ENCODE measurements at places on chromosomes 6 and 20. TPM values are rescaled to one million over a fixed set of nuclear protein-coding genes. Genes with fewer than 3 reads are reported as not detected.

- no peaks in the 10 kb centered on the region for H3K4me1 ChIP-seq
- no peak for DNase-seq
- H3K27me3 ChIP-seq = no peaks in the 10 kb centered on the region
- H3K4me3 ChIP-seq = no peak overlapping the region
- H3K27ac ChIP-seq = no peak overlapping the region
- no peaks in the 10 kb centered on the region for H3K36me3 ChIP-seq
Observed at GRCh38 chr20:32520927-32521203, 64.3 kb downstream of the NOL4L start.

DNA sequence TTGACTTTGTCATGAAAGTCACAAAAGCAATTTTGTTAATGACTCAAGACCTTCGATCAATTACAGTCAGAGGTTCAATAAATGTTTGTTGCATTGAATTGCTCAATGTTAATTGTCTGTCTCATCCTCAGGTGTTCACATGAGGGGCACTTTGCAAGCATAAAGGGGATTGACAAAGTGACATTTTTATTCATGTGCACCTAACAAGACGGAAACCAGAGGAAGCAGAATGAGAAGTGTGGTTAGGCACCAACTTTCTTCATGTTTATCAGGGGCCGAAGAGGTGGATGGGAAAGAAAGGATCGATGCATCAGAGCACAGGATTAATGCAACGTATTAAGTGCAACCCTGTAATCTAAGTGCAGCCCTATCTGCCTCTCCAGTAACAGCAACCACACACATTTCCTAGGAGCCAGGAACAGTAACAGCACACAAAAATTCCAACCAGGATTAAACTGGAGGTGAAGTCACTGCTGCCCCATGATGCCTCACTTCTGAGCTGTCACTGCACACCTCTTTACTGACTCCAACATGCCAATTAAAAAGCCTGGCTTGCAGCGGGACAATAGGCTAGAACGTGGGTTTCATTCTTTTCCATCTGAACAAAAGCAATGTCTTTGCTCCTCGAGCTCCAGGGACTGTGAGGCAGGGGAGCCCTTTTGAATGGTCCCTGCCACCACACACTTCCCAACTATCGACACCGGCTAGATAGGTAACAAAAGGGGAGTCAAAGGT, 262.7 kb downstream of the CD83 start:
- H3K27me3 ChIP-seq = no peaks in the 10 kb centered on the region
- H3K27ac ChIP-seq = peak overlapping the region; percentile 97
- no peak overlapping the region for H3K4me3 ChIP-seq
- no peaks in the 10 kb centered on the region for H3K36me3 ChIP-seq

DNA sequence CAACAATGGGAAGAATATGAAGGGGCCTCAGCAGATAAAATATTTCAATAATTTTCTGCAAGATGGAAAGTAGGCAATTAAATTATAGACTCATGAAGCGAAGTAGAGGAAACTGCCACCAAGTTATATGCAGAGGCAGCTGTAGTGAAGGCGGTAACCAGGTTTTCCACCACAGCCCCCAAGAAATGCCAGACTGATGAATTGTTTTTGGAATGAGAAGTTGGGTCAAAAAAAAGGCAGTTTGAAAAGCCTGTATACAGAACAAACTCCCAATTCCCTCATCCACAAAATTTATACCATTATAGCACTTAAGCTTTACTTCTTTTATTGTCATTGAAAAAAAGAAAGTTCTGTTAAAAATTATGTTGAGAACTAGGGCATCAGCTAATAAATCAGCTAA, 45.3 kb downstream of the ELOVL4 start:
- no peaks in the 10 kb centered on the region for H3K27me3 ChIP-seq
- DNase-seq = no peak
- no peaks in the 10 kb centered on the region for H3K36me3 ChIP-seq
- H3K4me1 ChIP-seq = no peaks in the 10 kb centered on the region

DNA sequence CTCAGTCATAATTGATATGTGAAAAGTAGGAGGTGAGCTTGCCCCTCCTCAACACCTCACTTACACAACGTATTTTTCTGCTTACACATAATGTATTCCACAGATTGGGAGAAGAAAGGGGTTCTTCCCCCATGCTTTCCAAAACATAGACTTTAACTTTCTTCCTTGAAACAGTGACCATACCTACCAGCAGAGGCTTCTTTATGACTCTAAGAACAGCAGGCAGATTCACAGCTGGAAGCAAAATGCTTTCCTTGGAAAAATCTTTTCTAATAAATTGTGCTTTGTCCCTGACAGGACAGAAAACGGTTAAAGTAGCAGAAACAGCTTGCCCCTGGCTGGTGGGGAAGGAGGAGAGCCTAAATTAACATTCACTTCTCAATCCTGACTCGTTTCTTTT, 629.1 kb upstream of the IMPG1 start:
- no peaks in the 10 kb centered on the region for H3K4me1 ChIP-seq
- no peak overlapping the region for H3K4me3 ChIP-seq
- no peak for DNase-seq
- H3K27me3 ChIP-seq = no peaks in the 10 kb centered on the region
- H3K36me3 ChIP-seq = no peaks in the 10 kb centered on the region
- H3K27ac ChIP-seq = no peak overlapping the region

- DNase-seq = no peak
- no peak overlapping the region for H3K4me3 ChIP-seq
Observed at GRCh38 chr6:130970839-130971410, 92.1 kb downstream of the EPB41L2 start.

GRCh38 chr6:136343700-136344099, 54.1 kb upstream of the BCLAF1 start:
- H3K27ac ChIP-seq = no peak overlapping the region
- H3K36me3 ChIP-seq = no peaks in the 10 kb centered on the region
- no peaks in the 10 kb centered on the region for H3K27me3 ChIP-seq

- peaks cover 21% of the 10 kb centered on the region for H3K4me1 ChIP-seq
- H3K36me3 ChIP-seq = no peaks in the 10 kb centered on the region
- H3K27ac ChIP-seq = no peak overlapping the region
- no peaks in the 10 kb centered on the region for H3K27me3 ChIP-seq
- H3K4me3 ChIP-seq = no peak overlapping the region
Observed at GRCh38 chr6:124956018-124956417, 6.2 kb upstream of the RNF217 start.

GRCh38 chr6:38153798-38154345, 334.3 kb downstream of the ZFAND3 start:
- no peak for DNase-seq
- peaks cover 23% of the 10 kb centered on the region for H3K4me1 ChIP-seq
- H3K4me3 ChIP-seq = no peak overlapping the region
- H3K36me3 ChIP-seq = no peaks in the 10 kb centered on the region
- H3K27ac ChIP-seq = no peak overlapping the region
- no peaks in the 10 kb centered on the region for H3K27me3 ChIP-seq

DNA sequence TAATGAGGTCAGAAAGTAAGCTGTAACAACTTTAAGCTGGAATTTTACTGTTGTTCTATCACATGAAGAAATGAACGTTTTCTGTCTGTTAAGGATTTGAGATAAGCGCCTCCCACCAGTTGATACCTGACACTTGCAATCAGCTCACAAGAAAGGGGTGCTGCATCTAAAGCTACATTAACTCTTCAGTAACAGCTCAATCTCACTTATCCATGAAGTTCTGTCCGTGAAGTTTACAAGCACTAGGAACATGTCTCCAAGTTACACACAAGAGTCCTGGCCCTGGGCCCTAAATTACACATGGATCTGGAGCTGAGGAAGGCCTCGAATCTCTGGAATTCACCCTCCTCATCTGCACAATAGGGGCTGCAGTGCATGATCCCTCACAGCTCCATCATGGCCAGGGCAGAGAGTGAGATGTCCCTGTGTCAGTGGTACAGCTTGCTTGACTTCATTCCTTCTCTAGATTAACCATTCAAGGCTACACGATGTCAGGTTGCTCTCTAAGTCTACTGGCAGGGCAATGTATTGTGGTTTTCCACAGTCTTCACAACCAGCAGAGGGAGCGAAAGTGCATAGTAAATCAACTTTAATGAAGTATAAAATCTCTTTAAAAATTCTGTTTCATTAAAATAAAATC, 182.4 kb upstream of the MCHR2 start:
- H3K4me1 ChIP-seq = no peaks in the 10 kb centered on the region
- H3K27me3 ChIP-seq = no peaks in the 10 kb centered on the region
- DNase-seq = peak; percentile 34
- H3K36me3 ChIP-seq = no peaks in the 10 kb centered on the region
- no peak overlapping the region for H3K4me3 ChIP-seq

DNA sequence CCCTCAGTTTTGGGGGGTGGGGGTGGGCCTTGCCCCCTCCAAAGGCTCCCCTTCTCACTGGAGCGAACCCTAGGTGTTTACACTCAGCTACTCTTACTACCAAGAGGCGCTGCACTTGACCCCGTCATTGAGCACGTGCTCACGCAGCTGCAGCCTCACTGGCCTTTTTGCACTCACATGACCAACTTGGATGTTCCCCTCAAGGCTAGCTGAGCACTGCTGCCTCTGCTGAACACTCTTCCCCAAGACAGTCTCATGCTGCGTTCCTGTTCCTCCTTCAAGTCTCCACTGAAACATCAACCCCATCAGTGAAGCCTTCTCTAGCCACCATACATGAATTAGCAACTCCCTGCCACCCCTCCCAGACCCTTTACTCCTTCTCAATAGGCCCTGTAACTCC, 4.0 kb downstream of the SOD2 start:
- DNase-seq = no peak
- H3K4me1 ChIP-seq = peaks cover 9% of the 10 kb centered on the region
- no peak overlapping the region for H3K4me3 ChIP-seq
- no peak overlapping the region for H3K27ac ChIP-seq
- H3K36me3 ChIP-seq = peaks cover 28% of the 10 kb centered on the region

DNA sequence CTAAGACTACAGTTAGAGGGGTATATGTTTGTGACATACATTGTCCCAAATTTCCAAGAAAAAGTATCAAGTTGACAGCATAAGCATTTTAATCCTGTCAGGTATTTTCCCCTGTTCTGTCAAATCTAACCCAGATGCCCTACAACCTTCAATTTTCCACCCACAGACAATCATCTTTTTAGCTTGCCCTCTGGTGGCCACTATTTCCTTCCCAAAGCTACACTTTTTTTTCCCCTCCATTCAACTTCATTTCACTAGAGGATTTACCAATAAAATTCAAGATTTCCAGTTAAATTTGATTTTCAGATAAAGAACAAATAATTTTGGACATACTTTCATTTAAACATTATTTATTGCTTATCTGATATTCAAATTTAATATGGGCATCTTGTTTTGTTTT, 286.6 kb downstream of the TENT5A start:
- no peaks in the 10 kb centered on the region for H3K36me3 ChIP-seq
- H3K27ac ChIP-seq = no peak overlapping the region
- H3K4me1 ChIP-seq = no peaks in the 10 kb centered on the region
- H3K4me3 ChIP-seq = no peak overlapping the region
- H3K27me3 ChIP-seq = no peaks in the 10 kb centered on the region

DNA sequence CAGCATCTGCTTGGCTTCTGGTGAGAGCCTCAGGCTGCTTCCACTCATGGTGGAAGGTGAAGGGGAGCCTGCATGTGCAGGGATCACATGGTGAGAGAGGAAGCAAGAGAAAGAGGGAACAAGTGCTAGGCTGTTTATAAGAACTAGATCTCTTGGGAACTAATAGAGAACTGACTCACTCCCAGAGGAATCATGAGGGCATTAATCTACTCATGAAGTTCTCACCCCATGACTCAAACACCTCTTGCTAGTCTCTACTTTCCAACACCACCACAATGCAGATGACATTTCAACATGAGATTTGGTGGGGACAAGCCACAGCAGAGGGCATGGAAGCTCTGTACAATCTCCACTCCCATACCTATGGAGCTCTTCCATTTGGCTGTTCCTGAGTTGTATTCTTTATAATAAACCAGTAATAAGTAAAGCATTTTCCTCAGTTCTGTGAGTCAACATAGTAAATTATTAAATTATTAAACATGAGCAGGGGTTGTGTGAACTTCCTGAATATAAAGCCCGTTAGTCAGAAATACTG, 524.1 kb upstream of the NRSN1 start:
- no peak for DNase-seq
- no peak overlapping the region for H3K4me3 ChIP-seq
- H3K27ac ChIP-seq = no peak overlapping the region
- H3K36me3 ChIP-seq = no peaks in the 10 kb centered on the region
- H3K4me1 ChIP-seq = no peaks in the 10 kb centered on the region
- H3K27me3 ChIP-seq = no peaks in the 10 kb centered on the region

DNA sequence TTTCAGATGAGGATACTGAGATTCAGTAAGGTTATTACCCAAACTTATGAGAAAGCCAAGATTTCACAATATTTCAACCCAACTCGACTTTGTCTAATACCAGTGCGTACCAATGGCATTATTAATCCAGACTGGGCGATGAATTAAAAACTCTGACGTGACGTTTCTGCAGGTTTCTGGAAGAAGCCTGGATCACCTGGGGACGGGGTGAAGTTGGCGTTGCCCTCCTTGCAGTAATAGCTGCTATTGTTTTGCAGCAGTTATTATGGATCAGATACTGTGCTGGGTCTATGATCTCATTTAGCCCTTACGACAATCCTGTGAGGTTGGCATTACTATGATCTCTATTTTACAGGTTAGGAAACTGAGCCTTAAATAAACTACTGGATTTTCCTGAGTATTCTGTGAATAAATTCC, 569 bp upstream of the CDC5L start:
- no peaks in the 10 kb centered on the region for H3K27me3 ChIP-seq
- no peak for DNase-seq
- H3K4me3 ChIP-seq = peak overlapping the region; percentile 70
- peak overlapping the region; percentile 97 for H3K27ac ChIP-seq

SALL4 gene
- total RNA-seq = 18.4 TPM

FANCE gene
- 19.2 TPM for total RNA-seq

RAB32 gene
- total RNA-seq = 2.6 TPM

NKAPL gene
- total RNA-seq = not detected

SCRT2 gene
- total RNA-seq = 0.50 TPM

Measured in A673 (cell line).